Stimulated activated CD4-positive, alpha-beta T cell treated with anti-CD3 and anti-CD28 coated beads, Interleukin-1b, Interleukin-23, amount 100 ng/mL, for 1 hour (primary cell): ENCODE measurements at places on chromosomes 12 and 14.

DNA sequence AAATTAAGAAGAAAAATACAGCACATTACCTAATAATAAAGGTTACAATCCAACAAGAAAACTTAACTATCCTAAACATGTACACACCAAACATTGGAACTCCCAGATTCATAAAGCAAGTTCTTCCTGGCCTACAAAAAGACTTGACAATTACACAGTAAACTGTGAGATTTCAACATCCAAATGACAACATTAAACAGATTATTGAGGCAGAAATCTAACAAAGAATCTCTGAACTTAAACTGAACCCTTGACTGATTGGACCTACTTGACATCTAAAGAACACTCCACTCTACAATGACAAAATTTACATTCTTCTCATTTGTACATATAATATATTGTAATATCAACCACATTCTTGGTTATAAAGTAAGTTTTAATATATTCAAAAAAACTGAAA is 1341.3 kb downstream of the LRFN5 start:
- no peak for DNase-seq

DNA sequence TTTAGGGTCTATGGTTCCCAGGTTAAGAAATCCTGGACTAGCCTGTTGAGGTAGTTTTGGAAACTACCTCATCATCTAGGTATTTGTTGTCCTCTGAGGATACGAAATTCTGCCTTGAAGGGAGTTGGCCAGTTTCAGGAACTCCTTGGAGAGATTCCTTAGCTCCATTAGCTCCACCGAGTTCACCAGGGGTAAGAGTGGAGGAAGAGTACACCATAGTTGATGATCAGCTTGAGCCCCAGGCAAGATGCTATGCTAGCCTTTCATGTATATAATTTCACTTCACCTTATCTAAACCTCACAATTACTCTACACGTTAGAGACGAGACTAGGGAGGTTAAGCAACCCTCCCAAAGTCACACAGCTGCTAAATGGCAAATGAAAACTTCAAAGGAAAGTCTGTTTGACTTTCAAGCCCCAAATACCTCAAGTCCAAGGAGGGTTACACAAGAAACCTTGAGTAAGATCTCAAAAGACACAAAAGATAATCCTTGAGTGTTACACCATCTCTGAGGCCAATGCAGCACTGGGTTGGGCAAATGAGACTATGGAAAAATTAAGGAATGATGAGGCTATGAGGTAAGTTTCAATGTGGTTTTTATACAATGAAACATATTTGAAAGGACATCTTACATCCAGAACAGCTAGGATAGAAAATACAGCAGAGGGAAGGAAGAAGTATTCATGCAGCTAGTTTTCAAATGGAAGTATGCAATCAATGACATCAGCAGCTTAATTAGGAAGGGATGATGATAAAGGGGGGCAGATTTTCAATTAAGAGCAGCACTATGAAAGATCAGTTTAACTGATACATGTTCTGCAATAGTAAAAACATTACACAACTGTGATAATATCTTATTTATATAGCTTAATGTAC is 97.2 kb upstream of the KRAS start:
- DNase-seq: no peak

GRCh38 chr14:103191844-103192243 is 68.6 kb downstream of the TNFAIP2 start:
- DNase-seq: no peak

GRCh38 chr12:112992541-112993398 is 14.5 kb downstream of the OAS2 start:
- DNase-seq: peak; percentile 23

DNA sequence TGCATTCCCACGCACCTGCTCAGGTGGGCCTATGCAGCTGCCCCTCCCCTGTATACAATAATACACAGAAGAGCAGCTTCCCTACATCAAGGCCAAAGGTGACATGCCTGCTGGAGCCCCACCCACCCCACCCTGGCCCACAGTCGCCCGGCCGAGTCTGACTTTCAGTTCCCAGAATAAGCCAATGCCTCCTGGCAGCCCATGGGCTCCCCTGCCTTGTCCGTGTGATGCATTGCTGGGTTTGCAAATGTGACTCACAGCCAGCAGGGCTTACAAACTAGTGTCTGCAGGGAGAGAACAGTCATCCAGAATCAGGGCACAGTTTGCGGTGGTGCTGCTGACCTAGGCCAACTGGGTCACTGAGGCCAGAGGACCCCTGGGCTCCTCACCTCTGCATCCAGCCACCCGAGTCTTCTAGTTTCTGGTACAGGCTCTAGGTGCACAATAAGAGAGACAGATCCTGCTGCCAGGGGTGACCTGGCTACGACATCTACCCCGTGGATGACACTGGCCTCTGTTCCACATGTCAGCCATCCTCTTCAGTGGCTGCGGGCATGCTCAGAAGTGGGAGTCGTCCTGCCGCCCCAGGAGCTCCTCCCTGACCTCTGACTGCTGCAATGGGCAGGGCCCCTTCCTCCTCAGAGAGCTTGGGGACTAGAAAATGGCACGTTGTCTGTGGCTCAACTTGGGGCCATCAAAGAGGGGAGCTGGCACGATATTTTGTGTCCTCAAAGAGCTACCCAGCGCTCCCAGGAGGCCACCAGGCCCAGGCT is 84.5 kb downstream of the CHGA start:
- no peak for DNase-seq

DNA sequence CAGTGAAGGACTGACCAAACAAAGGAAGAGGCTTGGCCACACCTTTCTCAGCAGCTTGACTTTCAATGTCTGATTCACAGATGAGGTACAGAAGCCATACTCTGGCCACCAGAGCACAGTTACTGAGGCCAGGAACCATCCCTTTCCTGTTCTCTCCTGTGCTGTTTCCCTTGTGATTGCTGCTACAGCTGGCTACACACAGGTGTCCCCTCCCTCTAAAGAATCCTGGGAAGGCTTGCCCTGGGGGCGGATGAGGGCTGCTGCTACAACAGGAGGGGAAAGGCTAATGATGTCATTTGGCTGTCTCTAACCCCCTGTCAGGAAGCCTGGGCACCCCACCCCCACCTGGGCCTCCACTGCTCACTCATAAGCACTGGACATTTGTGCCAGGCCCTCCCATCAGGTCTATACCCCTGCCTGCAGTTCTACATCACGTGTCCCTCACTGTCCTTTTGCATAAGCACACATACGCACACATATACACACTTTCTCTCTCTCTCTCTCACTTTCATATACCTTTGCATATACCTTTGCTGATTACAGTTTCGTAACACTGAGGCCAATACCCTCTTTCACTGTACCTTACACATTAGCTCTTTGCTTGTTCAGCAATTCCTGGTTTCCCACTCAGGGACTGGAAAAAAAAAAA is 41.4 kb downstream of the PRPF40B start:
- no peak for DNase-seq
